Adrenal gland (tissue), 19 donors: ENCODE measurements at places on chromosomes 6 and 20.

DNA sequence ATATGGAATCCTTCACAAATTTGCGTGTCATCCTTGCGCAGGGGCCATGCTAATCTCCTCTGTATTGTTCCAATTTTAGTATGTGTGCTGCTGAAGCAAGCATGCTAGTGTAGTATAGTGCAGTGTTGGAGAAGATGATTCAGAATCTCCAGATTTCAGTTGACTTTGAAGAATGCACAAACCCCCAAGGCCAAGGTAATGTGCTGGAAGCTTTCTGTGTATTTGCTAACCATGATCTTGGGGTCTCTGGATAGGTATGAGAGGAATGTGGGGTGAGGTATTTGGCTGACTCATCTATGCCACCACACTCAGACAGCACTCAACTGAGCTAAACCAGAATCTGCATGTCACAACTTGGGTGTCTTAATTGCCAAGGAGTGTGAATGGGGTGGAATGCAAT lies 42.6 kb upstream of the DEK start:
- no peak overlapping the region for H3K27ac ChIP-seq
- H3K4me3 ChIP-seq = no peak overlapping the region
- no peak for DNase-seq
- H3K36me3 ChIP-seq = no peaks in the 10 kb centered on the region
- H3K4me1 ChIP-seq = no peaks in the 10 kb centered on the region

GRCh38 chr6:122407712-122408111 lies 8.3 kb downstream of the HSF2 start:
- no peak overlapping the region for H3K27ac ChIP-seq
- H3K27me3 ChIP-seq = no peaks in the 10 kb centered on the region
- H3K4me3 ChIP-seq = no peak overlapping the region
- no peaks in the 10 kb centered on the region for H3K36me3 ChIP-seq

DNA sequence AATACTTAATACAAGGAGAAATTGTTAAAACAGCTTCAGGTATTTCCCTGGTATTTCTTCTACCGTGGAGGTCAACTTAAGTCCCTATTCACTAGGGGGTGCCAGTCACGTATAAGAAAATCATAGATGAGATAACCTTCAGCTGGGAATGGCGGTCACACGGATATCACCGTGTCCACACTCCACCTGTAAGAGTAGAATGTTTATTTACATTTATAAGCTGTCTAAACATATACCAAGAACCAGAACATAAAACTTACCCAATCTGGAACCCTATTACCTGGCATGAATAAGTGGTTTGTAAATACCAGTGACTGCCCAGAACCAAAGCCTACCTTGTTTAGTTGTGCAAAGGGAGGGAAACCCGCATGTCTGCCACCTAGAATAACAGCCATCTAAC lies 1.9 kb upstream of the ELOVL4 start:
- no peak overlapping the region for H3K27ac ChIP-seq
- peaks cover 18% of the 10 kb centered on the region for H3K27me3 ChIP-seq
- no peaks in the 10 kb centered on the region for H3K36me3 ChIP-seq
- H3K4me3 ChIP-seq = no peak overlapping the region
- H3K4me1 ChIP-seq = peaks cover 13% of the 10 kb centered on the region
- peak; percentile 42 for DNase-seq

GRCh38 chr6:167470101-167470835 lies 145.4 kb downstream of the TTLL2 start:
- no peaks in the 10 kb centered on the region for H3K4me1 ChIP-seq
- DNase-seq = no peak
- H3K4me3 ChIP-seq = no peak overlapping the region
- no peaks in the 10 kb centered on the region for H3K36me3 ChIP-seq
- no peaks in the 10 kb centered on the region for H3K27me3 ChIP-seq

DNA sequence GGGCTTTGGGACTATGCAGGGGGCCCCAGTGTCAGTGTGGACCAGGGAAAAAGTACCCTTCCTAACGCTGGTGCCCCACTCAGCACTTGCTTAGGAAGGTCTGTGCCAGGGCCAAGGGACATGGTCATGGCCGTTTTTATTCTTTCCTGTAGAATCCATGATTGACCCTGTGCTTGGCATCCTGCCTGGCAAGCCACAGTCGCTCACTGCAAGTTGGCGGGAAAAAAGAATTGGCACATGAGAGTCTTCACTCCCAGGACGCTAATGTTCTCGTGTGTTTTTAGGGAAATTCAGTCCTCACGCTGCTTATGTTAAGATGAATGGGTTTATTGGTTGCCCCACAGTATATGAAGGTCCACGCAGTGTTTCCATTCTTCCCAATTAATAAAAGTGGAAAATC lies 253.4 kb downstream of the CDH4 start:
- H3K36me3 ChIP-seq = no peaks in the 10 kb centered on the region
- no peak overlapping the region for H3K4me3 ChIP-seq
- no peak overlapping the region for H3K27ac ChIP-seq
- DNase-seq = no peak
- no peaks in the 10 kb centered on the region for H3K4me1 ChIP-seq

GRCh38 chr6:167115054-167115453 lies 7.8 kb upstream of the CCR6 start:
- H3K4me3 ChIP-seq = no peak overlapping the region
- DNase-seq = no peak
- H3K27me3 ChIP-seq = no peaks in the 10 kb centered on the region
- no peaks in the 10 kb centered on the region for H3K4me1 ChIP-seq

DNA sequence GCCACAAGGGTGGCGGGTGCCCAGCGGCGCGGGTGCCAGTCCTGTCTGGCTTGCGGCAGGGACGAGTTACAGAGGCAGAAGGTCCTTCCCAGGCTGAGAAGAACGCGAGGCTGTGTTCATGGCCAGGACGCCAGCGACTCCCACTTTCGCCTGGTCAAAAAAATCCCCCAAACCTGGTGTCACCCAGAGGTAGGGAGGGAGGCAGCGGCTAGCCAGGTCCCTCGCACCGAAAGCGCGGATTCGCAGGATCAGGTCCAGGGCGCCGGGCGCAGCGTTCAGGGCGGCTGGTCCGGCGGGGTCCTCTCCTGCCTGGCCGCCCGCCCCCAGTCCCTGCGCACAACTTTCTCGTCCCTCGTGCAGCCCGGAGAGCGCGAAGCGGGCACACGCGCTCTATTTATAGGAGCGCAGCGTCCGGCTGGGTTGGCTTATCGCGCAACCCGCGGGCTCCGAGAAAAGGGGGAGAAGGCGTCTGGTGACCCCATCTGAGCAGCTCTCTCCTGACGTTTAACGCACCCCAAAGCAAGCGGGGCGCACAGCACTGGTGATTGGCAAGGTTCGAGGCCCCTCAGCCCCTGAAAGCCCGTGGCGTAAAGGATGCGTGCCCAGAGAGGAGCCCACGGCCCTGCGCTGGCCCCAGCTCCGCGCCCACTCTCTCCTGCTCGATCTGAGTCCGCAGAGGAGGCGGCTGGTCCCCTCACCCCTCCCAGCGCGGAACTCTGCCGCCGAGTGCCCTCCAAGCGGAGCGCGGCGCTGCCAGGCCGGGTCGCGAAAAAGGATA lies 519 bp downstream of the CBLN4 start:
- H3K27me3 ChIP-seq = peaks cover 17% of the 10 kb centered on the region
- no peaks in the 10 kb centered on the region for H3K4me1 ChIP-seq
- H3K36me3 ChIP-seq = no peaks in the 10 kb centered on the region
- DNase-seq = no peak
- peak overlapping the region; percentile 52 for H3K4me3 ChIP-seq

- no peaks in the 10 kb centered on the region for H3K4me1 ChIP-seq
- H3K27me3 ChIP-seq = no peaks in the 10 kb centered on the region
Measured at GRCh38 chr20:52235129-52235528, 43.5 kb upstream of the ZFP64 start.
